A549 treated with AZD2906 at 1 μM for 4 hours (cell line): ENCODE measurements at places on chromosomes 16 and 17. TPM values are rescaled to one million over a fixed set of nuclear protein-coding genes. Genes with fewer than 3 reads are reported as not detected.

DHRS7C gene
- not detected in 5 replicates for total RNA-seq

PPP1R1B gene
- total RNA-seq: 0.06 to 0.18 TPM (median 0.16 TPM) in 5 replicates

ACD gene
- total RNA-seq: 31.5 to 38.9 TPM (median 36.7 TPM) in 5 replicates

IKZF3 gene
- total RNA-seq: not detected in 5 replicates

CRYBA1 gene
- total RNA-seq: not detected in 5 replicates

ELP5 gene
- 131 to 160 TPM (median 140 TPM) in 5 replicates for total RNA-seq

KRTAP1-5 gene
- total RNA-seq: not detected in 5 replicates

ATP2C2 gene
- total RNA-seq: 0.08 to 0.22 TPM (median 0.15 TPM) in 5 replicates

LRRC75A gene
- 0.99 to 1.3 TPM (median 1.1 TPM) in 5 replicates for total RNA-seq

MFSD6L gene
- total RNA-seq: 0.03 TPM in 1 of 5 replicates, not detected in the others

TPSD1 gene
- total RNA-seq: not detected in 5 replicates

PIK3R5 gene
- total RNA-seq: 0.03 to 0.18 TPM (median 0.08 TPM) in 4 of 5 replicates, not detected in the other

SLC52A1 gene
- 0.38 to 0.99 TPM (median 0.79 TPM) in 5 replicates for total RNA-seq

RUNDC3A gene
- total RNA-seq: 0.82 to 1.5 TPM (median 0.88 TPM) in 5 replicates

VASN gene
- 3.3 to 5.1 TPM (median 5.0 TPM) in 5 replicates for total RNA-seq

AIPL1 gene
- not detected in 5 replicates for total RNA-seq

SSTR5 gene
- 0.51 to 0.79 TPM (median 0.60 TPM) in 5 replicates for total RNA-seq
